ENCODE measurements at places on chromosomes 12 and 14. TPM values are rescaled to one million over a fixed set of nuclear protein-coding genes. Genes with fewer than 3 reads are reported as not detected.

Gene NXPH4
- total RNA-seq = under 0.01 TPM

- DNase-seq = no peak
Observed at GRCh38 chr12:55972042-55972441, 1.8 kb upstream of the RAB5B start.

DNA sequence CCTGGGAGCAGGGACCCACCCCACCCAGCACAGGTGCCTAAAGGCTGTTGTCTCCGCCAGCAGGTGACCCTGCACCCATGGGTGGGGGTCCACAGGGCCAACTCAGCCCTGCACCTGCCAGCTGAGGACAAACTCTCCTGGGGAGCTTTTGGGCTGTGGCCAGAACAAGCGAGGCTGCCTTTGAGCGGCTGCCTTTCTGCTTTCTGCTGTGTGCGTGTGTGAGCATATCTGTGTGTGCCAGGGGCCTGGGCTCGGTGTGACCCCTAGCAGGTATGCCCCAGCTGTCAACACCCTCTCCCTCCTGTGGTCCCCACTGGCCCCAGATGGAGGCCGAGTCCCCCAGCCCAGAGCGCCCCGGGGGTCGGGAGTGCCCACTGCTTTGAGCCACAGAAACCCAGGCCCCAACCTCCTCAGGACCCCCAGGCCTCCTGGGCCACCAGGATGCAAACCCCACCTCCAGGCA lies 25.9 kb upstream of the GPR132 start:
- peak; percentile 28 for DNase-seq

Gene TTC5
- 12.6 TPM for total RNA-seq

Gene PAH
- not detected for total RNA-seq

GRCh38 chr14:100285913-100286400 lies 20.3 kb downstream of the SLC25A29 start:
- no peak for DNase-seq

GRCh38 chr12:62865065-62865464 lies 69.9 kb downstream of the PPM1H start:
- no peak for DNase-seq

DNA sequence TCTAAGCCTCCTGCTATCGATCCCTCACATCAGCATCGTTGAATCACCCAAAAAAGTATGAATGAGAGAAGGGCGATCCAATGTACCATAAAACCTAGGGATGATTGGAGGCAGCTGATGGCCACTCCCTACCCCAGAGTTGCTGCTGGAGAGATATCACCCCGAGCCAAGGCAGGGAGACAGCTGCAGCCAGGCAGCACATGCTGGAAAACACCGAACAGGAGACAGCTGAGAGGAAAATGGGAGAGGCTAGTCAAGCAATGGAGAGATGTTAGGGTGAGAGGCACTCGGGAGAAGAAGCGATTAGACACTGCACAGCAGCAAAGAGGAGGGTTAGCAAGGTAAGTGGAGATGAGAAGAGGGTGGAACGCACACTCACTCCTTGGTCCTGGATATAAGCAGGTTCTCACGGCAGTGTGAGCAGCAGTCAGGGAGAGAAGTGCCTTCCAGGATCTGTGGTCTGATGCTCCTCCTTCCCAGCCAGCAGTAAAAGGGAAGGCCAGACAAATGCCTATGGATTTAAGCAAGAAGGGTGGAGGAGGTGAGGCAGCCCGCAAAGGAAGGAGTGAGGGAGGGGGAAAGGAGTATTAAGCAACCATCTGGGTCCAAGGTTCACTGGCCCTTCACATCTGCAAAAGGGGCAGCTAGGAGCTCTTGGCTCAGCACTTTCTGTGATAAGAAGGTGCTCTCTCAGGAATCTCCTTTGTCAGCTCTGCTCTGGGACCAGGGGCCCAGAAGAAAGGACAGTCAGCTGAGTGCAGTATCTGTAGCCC lies at the start of gene SLC7A7:
TSS of gene SLC7A7 (minus strand) at position 495 of the 773 bp plus-strand sequence. CDS start 2,037 bp downstream, outside the sequence.
- DNase-seq = no peak

DNA sequence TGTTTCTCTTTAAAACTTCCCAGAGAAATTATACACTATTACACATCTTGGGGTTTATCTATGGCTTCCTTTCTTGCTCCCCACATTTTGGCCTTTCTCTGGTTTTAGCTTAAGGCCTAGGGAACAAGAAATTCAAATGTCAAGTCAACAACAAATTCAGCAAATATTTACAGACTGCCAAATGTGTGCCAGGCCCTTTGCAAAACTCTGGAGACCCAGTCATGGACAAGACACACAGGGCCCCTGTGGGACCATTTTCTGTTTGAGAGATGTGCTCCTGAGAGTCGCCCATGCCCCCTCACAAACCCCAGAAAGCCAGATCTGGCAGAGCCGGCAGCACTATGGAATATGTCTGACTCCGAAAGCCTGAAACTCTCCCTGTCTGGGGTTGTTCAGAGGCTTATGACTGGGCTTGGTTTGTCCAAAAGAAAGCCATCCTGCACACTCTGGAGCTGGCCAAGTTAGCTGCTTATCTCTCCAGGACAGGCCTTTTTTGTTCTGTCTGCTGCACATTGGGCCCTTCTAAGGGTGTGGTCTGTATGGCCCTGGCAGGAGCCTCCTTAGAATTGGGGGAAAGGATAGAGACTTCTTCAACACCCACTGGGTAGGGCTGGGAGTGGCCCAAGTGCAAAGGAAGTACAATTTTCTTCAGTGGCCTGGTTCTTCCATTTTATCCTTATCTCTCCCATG lies 1.1 kb upstream of the KRT3 start:
- no peak for DNase-seq

GRCh38 chr14:68639000-68639757 lies 153.7 kb downstream of the ZFP36L1 start:
- no peak for DNase-seq

DNA sequence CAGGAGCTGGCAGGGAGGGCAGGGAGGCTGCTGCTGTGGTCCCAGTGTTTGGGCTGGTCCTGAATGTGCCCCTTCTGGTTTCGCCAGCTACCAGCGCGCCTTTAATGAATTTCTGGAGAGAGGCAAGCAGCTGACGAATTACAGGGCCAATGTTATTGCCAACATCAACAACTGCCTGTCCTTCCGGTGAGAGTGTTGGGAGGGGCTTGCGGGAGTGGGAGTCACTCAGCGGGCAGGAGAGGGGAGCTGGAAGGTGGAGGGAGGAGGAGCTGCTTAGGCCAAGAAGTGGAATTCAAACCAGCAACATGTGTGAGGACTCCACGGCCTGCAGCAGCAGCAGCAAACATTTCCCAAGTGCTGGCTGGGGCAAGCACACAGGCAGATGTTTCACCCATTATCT lies 7.7 kb downstream of the TNFAIP2 start:
- DNase-seq = peak; percentile 77

- no peak for DNase-seq
Observed at GRCh38 chr12:124768452-124769162, 95.1 kb downstream of the SCARB1 start.

Gene TMEM253
- total RNA-seq = not detected

DNA sequence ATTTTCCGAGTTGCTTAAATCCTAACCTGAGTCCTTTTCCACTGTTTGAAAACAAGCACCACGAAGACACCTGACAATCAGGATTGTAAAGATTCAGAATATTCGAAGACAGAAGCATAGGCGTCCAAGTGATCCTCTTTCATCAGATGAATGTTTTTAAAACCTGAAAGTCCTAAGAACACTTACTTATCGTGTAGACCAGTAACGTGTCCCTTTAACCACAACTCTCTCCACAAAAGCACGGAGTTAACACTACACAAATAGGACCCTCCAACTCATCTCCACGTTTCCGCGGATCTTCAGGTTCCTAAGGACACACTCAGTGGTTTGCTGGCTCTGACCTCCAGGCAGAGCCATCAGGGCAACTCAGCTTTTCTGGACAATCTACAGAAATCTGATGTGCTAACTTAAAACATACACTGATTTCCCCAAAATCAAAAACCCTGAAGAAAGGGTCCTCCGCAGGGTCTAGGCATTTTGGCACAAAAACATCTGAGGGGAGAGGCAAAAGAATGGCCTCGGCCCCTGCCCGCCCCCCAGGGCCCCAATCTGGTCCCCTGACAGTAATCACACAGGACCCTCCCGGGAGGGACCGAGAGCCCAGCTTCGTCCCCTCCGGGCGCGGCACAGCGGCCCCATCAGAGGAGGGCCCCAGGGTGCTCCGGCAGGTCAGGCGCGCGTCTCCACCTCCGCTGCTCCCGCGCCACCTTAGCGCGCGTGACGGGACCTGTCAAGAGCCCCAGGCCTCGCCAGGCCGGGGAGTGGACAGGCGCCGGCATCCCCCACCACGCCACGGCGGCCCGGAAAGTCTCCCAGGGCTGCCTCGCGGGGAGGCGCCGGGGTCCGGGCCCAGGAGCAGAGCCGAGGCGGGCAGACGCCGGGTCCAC lies 925 bp downstream of the DICER1 start:
- peak; percentile 51 for DNase-seq

Gene GOLT1B
- total RNA-seq = 15.0 TPM

Gene NID2
- total RNA-seq = 9.7 TPM

Gene PTPRR
- total RNA-seq = not detected

GRCh38 chr12:117513353-117513752 lies 151.9 kb upstream of the NOS1 start:
- no peak for DNase-seq

DNA sequence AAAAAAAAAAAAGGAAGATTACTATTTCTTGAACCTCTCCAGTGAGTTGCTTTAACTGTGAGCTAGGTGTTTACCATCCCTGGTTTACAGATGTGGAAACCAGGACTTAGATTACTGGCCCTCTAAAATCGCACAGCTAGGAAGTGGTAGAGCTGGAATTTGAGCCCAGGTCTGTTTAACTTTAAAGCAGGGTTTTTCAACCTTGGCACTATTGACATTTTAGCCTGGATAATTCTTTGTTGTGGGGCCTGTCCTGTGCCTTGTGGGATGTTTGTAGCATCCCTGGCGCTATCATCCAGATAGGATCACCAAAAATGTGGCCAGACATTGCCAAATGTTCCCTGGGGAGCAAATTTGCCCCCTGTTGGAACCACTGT lies 28.5 kb upstream of the SMOC1 start:
- DNase-seq = no peak

Gene ARF3
- total RNA-seq = 36.3 TPM

GRCh38 chr14:76775695-76776427 lies 14.6 kb downstream of the VASH1 start:
- peak; percentile 0 for DNase-seq

DNA sequence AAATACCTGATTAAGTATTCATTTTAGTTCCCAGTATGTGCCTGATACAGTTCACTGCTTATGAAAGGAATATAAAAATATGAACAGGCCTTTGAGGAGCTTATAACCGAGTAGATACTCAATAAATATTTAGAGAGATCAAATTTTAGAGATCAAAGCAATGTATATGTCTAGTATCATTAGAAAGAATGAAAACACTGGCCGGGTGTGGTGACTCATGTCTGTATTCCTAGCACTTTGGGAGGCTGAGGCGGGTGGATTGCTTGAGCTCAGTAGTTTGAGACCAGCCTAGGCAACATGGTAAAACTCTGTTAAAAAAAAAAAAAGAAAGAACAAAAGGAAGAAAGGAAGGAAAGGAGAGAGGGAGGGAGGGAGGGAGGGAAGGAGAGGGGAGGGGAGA lies 113.2 kb upstream of the EEA1 start:
- DNase-seq = no peak

DNA sequence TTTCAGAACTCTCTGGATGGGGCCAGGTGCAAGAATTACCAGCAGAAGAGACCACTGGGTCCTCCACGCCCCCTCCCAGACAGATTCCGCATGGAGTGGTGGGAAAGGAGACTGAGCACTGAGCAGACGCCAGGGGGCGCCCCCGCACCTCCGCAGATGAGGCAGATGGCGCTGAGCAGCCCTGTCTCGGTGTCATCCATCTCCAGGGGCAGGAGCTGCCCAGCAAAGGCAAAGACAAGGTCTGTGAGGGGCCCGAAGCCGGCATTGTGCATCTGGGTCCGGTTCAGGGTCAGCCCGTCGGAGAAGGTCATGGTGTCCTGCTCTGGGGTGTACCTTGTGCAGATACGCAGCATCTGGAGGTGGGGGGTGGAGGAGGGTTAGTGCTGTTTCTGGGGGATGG lies 6.3 kb upstream of the ITGB7 start:
- DNase-seq = peak; percentile 88

Gene LRFN5
- total RNA-seq = not detected

- no peak for DNase-seq
Observed at GRCh38 chr12:126509572-126509971, 1444.3 kb downstream of the AACS start.

DNA sequence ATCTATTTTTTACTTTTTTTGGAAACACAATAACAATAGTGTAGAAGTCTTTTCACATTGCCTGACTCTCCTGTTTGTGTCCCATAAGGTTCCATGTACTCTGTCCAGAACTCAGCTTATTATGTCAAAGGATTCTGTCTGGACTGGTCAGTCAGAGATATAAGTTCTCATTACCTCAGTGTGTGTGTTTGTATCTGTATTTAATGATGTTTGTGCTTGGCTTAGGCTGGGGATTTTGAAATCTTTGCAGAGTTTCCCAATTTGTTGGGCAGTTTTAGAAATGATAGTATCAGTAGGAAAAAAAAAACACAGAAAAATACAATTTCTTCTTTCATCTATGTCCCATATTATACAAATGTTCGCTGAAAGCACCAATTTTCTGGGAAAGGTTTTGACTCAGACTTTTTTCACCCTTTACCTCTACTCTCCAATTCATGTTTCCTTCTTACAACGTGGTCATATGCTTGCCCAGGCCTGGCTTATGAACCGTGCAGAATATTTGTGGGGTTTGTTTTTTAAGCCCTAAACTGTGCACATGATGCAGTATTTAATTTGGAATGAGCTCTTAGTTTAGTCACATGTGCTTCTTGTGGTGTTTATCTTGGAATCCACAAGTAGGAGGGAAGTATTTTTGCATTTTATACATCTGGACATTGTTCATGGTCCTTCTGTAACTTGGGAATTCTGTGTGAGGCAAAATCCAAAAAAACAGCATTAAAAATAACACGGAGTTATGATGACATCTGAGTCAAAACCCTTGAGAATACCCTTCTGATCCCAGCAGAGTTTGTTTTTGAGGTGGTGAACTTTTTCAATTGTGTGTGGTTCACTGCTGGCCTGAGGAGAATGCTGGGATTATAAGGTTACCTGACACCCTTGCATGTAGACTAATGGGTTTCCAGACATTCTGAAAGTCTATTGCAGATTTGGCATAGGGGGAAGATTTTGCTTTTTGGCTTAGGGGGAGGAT lies 121.2 kb downstream of the RAD51B start:
- peak; percentile 78 for DNase-seq

DNA sequence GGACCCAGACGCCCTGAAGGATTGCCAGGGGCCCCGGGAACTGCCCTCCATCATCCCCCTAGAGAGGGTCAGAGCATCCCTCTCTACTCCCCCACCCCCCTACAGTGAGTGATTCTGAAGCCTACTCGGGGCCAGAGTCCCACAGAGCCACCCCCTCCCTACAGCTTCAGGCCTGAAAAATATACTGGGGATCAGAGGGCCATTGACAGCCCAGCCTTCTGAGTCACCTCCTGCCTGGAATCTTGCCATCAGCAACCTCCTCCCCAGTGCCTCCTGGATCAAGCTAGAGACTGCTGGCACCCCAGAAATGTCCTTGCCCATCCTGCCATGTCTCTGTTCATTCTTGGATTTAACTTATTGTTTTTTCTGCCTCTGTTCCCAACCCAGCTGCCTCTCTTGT lies 21.7 kb upstream of the MIA2 start:
- DNase-seq = no peak

- DNase-seq = peak; percentile 18
Observed at GRCh38 chr14:95098984-95099599, 58.2 kb downstream of the DICER1 start.

GRCh38 chr14:24367514-24368211 lies at the start of gene NFATC4:
Gene NFATC4 (plus strand): TSS chr14:24368184. CDS start chr14:24368341, 157 bp downstream.
- peak; percentile 84 for DNase-seq

Gene AKAP6
- 0.20 TPM for total RNA-seq

All from lung microvascular endothelial cell (primary cell).